ENCODE measurements at places on chromosomes 2 and 18.

DNA sequence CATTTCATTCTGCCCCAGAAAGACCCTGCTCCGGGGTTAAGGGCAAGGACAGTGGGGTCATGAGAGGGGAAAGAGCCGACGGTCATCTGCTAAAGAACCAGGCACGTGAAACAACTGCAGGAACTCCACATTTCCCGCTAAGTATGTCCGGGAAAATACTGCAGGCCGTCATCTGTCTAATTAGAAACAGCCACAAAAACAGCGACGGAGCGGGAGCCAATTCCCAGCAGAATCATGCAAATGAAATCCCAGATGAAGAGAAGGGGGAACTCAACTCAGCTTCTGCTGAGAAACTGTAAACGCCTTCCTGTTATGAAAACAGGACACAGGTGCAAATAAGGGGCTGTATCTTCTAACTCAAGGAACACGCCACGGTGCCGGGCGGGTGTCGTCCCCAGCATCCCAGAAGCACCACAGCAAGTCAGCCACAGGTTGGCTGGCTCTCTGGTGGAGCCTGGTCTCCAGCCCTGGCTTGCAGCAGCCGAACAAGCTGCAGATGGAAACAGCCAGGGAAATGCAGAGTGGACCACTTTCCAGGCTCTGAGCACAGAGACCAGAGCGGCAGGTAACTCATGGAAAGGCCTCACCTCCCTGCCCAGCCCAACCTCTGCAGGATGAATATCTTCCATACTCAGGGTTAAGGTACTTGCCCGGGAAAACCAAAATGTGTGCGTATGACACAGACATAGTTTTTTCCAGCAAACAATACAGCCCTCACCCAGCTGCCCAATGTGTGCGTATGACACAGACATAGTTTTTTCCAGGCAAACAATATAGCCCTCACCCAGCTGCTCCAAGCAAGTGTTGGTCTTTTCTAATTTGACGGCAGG is 28.9 kb downstream of the PXDN start:
- DNase-seq = no peak

GRCh38 chr2:115374981-115375380 is 932.5 kb downstream of the DPP10 start:
- DNase-seq = no peak

- DNase-seq = no peak
Measured at GRCh38 chr18:78688249-78688648, 291.4 kb upstream of the SALL3 start.

- DNase-seq = no peak
Measured at GRCh38 chr2:76039505-76039904, 328.8 kb upstream of the GCFC2 start.

DNA sequence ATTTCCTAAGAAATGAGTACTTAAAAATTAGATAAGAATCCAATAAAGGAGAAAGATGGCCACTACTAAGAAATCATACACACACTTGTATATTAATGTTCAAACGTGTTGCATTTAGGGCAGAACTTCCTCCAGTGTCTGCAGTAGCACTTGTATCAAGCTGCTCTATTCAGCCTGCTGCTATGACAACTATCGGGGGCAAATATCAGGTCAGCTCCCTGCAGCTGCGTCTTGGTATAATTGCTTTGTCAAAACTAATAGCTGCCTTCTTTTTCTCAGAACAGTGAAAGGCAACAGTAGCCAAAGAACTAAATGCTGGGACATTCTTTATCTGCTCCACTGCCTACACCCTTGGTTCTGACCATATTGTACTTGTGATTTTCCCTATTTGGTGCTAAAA is 300.7 kb downstream of the NOL4 start:
- DNase-seq = no peak

DNA sequence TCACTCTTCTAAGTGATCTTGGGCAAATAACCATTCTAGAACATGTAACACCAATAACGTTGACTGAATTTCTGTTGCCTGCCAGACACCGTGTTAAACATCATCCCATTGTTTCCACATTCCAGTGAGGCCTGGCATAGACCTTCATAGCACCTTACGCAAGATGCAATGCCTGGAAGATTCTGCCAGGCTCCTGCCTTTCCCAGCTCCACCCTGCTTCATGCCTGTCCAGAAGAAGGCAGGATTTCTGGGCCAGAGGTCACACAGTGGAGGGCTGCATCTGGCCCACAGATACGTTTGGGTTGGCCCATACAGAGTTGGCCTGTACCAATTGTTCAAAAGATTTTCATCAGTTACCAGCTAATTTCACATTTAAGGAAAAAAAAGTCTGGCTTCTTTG is 46.3 kb downstream of the EN1 start:
- no peak for DNase-seq

DNA sequence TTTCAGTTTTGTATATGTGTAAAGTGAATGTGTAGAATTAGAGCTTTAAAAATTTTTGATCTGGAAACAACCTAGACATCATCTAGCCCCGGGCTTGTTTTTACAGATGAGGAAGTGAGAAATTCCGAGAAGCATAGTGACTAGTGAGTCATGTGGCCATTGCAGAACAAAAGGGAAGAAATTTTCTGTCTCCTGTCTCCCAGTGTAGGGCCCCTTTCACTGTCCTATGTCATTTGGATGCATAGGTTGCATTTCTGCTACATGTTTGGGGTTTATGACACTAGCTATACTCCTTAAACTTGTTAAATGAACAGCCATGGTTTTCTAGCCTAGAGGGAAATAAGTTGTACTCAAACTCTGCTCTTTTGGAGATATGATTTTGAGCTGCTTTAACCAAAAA is 84.6 kb downstream of the PLCL1 start:
- no peak for DNase-seq

DNA sequence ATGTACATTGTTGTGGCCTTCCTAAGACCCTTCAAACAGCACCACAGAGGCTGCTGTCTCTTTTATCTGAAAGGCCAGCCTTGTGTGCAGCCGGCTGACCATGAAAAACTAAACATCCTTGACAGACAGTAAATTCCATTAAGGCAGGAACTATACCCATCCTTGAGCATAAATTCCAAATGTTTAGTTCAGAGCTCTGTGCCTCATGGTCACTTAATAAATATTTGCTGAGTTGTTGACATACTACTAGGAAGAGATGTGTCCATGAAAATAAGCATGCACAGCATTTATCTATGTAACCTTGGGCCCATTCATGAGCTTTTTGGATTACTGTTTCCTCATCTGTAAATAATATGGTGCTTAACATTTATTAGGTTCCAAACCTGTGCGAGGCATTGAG is 424.8 kb downstream of the HRH4 start:
- DNase-seq = no peak

DNA sequence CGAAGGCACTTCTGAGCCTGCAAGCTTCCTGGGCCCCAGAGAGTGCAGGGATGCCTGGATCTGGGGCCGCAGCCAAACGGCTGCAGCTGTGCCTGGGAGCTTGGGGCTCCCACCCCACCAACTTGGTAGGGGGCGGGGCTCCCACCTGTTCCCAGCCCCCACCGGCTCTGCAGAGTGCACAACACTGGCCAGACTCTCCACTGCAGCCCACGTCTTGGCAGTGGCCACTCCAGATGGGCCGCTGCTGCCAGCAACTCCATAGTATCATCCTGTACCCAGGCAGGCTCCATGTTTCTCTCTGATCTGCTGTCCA is 9.9 kb downstream of the DYSF start:
- no peak for DNase-seq

- no peak for DNase-seq
Measured at GRCh38 chr2:140269000-140269399, 1488.8 kb upstream of the NXPH2 start.

DNA sequence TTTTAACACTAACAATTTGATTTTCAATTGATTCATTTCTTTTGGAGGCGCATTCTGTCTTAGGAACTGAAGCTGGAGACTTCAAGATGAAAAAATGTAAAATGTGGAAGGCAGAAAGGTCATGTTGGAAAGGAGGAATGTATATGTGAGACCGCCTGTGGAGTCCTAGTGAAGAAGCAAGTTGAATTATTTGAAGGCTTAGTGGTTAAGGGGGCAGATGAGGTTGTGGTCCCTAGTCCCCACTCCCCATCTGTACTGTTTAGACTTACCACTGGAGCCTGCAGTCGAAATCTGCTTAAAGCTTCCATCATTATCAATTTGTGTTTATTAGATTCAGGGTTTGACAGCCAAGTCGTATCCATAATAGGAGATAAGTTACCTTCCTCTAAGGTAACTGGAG is 15.4 kb upstream of the MIB1 start:
- no peak for DNase-seq

- no peak for DNase-seq
Measured at GRCh38 chr2:95390881-95391321, 11.6 kb upstream of the FAHD2A start.

GRCh38 chr18:63131106-63131958 is 188.2 kb downstream of the BCL2 start:
- peak; percentile 27 for DNase-seq

DNA sequence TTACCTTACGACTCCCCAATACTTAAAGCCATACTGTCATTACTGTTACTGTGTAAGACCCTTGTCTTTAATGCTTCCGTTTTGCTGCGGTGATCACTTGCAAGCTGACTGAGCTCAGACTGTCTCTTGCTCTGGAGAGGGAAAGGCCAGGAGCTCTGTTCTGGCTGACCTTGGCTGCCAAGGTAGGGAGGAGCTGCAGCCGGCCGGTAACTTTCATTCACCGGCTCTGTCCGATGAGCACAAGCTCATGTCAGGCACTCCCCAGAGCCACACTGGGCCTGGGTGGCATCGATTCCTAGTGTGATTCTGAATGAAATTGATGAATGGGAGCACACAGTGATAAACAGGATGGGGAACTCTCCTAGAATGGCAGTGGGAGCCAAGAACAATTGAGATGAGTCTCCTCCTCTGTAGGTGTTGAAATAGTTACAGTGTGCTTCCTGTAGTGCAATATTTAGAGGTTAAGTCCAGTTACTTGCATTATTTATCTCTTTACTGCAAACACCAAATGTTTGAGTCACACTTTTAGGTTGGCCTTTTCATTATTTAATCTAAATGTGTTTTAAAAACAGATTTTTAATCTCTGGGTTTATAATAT is 100.9 kb downstream of the ATP9B start:
- DNase-seq = no peak

DNA sequence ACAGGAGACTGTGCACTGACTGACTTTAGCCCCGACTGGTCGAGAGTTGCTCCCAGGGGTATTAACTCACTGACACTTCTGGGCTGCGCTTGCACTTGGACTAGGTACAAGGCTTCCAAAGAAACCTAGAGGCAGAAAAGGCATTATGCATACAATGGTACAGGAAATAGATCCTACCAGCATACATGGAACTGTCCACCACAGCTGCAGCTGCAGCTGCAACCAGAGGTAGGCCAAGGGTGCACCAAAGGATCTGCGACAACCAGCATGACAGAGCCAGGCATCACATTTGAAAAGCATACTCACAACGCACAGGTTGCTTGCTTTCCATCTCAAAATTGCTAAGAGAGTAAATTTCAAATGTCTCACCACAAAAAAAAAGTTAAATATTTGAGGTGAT is 22.6 kb upstream of the PGAP1 start:
- DNase-seq = no peak

DNA sequence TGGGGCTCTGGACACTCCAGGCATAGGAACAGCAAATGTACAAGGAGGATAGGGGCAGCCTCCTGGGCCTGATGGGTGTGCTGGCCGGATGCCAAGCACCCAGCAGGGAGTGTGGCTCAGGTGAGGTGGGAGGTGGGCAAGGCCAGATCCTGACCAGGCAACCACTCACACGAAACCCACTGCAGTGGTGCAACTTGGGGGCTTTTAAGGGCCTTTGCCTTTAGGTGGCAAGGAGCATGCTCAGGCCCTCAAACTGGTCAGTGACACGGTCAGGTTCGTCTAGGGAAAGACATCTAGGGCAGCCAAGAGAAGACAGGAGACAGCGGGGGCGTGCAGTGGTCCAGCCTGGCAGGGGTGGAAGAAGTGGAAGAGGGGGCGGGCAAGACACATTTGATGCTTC is 18.4 kb upstream of the TEX51 start:
- no peak for DNase-seq

DNA sequence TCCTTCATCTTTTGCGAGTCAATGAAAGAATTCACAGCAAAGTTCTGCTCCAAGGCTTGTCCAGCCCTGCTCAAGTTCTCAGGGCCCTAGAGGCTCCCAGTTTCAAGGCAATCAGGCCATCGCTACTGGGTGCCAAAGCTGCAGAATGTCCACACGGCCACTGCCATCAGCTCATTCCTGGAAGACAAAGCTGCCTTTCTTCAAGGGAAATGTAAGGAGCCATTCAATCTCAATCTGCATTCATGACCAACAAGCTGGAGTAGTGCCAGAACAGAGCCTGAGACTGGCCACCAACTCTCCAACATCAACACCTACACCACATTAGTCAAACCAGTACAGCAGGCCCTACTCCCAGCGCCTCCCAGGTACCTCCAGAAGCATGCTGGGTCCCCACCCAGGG is 202.2 kb downstream of the TCF4 start:
- DNase-seq = no peak
